CD4-positive, alpha-beta T cell treated with Interleukin-1 beta for 1 hour (primary cell): ENCODE measurements at places on chromosomes 12 and 14.
A peak's percentile ranks its signal among the peaks of the same experiment; 100 is the strongest.

- no peak for DNase-seq
Observed at GRCh38 chr12:47947341-47947740, 16.1 kb upstream of the TMEM106C start.

- DNase-seq = no peak
Observed at GRCh38 chr14:63726499-63726898, 1.4 kb downstream of the SGPP1 start.

- DNase-seq = no peak
Observed at GRCh38 chr12:101414533-101415119, 7.1 kb upstream of the ARL1 start.

GRCh38 chr12:47763481-47764346 is 5.0 kb upstream of the RAPGEF3 start:
- DNase-seq = no peak

DNA sequence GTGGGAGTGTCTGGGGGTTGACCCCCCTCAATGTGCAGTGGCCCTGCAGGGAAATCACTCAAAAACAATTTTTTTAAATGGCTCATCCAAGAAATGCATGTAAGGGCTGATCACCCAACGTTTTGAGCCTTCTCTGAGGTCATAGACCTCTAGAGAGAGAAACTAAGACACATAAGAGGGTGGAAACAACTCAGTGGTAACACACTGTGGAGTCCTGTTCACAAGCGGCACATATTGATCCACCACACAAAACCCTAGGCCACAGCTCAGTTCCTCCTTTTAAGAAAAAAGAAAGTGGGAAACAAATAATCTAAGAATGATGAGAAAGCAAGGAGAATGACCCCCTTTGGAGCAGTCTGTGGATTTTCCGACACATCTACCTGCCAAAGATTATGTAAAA is 83.0 kb upstream of the METAP2 start:
- no peak for DNase-seq

DNA sequence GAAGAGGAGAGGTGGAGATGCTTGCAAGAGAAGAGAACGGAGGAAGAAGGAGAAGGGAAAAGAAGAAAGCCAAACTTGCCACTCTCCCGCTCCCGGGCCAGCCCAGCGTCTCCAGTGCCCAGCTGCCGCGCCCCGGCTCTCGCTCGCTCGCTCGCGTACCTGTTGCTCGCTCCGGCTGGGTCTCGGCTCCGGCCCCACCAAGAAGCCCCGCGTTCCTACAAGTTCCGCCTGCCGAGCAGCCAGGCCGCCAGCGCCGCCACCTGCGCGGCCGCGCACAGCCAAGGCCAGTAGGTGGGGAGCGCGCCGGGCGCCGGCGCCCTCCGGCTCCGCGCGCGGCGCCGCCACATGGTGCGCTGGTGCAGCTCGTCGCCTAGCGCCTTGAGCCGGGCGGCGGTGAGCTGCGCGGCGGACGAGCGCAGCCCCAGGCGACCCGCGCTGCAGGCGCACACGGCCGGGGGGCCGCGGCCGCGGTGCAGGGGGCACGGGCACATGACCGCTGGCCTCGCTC is 370 bp downstream of the HRK start:
- DNase-seq = peak; percentile 38

GRCh38 chr12:22744197-22744596 is 119.2 kb downstream of the ETNK1 start:
- no peak for DNase-seq

DNA sequence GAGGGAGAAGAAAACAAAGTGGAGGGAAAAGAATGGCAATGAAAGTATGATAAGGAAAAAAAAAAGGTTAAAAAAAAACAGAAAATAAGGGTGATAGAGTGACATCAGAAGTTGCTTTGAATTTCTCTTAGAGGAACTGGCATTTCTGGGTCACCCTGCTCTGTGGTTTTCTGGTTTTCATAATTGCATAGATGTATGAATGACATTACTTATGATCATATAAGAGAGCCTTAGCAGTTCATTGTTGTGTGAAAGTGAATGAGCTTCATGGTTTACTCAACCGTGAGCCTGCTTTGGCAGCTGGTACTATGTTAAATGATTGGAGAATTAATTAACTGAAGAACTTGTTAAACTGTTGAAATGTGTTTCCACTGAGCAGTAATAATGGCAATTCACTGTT is 336.4 kb upstream of the FBXO33 start:
- DNase-seq = no peak

- DNase-seq = no peak
Observed at GRCh38 chr12:1201886-1202285, 210.9 kb downstream of the ERC1 start.

DNA sequence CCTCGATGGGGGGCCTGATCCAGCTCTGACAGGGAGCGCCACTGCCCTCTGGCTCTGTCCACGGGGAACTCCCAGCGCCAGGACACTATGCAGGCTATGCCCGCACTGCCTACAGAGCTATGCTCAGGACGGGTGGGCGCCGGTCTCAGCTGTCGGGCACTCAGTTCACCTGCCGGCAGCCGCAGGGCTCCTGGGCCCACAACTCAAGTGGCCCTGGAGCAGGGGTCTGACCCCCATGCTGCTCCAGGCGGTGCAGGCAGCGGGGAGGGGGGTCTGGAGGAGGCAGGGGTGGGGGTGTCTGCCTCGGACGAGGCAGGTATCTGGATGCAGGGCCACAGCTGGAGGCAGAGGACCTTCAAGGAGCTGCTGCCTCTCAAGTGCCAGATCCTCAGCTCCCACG is 28.5 kb upstream of the NUDT14 start:
- DNase-seq = no peak

GRCh38 chr12:55831447-55831815 is 2.0 kb upstream of the DNAJC14 start:
- no peak for DNase-seq

DNA sequence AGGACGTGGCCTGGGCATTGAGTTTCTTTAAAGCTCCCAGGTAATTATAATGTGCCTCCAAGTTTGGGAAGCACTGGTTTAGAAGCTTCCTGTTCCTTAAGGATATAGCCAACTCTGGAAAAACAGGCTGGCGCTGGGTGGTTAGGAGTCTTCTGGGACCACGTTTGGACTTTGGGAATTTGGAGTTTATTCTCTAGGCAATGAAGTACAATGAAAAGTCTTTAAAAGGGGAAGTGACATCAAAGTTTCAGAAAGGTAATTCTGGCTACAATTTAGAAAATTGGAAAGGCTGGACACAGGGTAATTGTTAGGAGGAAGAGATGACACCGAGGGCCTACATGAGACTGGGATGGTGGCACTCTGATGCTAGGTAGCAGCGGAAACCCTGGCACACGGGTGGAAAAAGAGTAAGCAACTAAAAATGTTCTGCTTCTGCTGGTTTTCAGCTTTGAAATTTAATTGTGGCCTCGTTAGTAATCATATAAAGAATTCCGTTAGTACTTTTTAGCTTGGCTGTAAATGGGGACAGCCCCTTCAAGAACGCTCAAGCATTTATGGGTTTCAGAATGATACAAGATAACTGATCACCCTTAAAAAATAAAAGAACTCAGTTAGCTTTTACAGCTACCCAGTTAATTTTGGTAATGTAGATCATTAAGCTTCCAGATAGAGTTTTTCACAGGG is 12.7 kb upstream of the DCP1B start:
- DNase-seq = no peak

DNA sequence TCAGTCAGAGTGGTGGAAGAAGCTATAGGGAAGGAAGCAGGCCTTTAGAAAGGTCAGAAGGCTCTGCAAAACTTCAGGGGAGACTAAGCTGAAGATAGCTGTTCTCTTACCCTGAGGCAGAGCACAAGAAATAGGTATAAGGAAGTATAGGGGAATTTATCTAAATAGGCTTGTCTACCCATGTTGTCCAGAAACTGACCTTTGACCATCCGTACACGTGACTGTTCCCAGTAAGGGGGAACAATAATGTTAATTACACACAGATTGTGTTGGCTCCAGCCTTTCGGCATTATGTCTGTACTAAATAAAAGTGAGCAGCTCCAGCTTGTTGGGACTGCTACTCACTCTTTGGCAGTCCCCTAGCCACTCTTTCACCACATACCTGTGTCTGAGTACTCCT is 59.0 kb downstream of the SLCO1B1 start:
- no peak for DNase-seq

- no peak for DNase-seq
Observed at GRCh38 chr12:84508851-84509260, 403.7 kb downstream of the SLC6A15 start.

DNA sequence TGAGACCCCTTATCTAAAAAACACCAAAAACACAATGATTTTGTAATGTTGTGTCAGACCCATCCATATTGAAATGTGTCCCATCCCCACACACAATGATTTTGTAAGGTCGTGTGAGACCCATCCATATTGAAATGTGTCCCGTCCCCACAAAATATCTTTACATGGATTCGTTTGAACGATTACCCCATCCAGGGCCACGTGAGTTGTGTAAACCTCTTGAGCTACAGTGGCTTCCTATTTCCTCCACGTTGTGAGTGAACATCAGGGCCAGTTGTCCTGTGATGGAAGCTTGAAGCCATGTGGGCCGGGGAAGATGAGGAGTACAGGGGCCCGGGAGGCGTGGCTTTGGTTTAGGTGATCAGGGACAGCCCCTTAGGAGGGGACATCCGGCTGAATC is 27.0 kb upstream of the ULK1 start:
- DNase-seq = no peak

GRCh38 chr12:26863515-26863914 is 30.5 kb upstream of the ITPR2 start:
- no peak for DNase-seq

GRCh38 chr14:81200054-81200453 is 20.7 kb downstream of the GTF2A1 start:
- no peak for DNase-seq

DNA sequence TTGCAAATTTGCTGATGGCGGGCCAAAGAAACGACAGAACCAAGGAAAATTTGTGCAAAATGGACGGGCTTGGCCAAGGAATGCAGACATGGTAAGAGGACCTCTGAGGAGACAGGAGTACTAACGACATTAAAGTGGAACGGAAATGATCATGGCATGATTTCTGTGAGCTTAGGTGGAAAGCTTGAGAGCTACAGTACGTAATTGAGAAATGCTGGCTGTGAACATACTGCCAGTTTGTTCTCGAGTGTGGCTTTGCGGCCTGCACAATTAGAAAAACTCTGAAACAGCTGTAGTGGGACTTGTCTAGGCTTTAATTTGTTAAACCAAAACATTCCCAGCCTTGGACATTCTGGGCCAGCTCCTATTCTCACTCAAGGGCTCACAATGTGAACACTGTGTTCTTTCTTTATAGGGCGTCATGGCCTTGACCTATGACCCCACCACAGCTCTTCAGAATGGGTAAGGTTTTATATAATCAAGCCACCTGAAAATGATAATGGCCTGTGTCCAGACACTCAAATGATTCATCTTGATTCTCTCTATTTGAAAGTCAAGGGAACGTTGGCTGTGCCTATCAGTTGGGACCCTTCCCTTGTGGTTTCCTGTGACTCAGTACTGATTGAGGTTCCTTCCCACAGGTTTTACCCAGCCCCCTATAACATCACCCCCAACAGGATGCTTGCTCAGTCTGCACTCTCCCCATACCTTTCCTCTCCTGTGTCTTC is 48.5 kb downstream of the BAZ2A start:
- no peak for DNase-seq

DNA sequence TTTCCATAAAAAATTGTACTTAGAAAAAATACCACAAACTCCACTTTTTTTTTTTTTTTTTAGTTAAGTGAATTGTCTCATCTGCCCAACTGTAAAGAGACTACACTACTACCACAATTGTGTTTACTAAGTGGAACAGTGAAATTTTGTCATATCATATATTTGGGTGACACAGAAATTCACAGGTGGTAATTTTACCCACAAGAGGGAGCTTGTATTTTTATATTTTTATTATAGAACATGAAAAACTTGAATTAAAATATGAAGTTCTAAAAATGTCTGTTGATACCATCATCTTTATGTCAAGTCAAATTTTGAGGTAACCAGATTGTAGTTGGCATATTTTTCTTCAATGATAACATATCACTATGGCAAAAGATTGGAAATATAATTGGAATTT is 329.4 kb upstream of the SOX5 start:
- DNase-seq = no peak

DNA sequence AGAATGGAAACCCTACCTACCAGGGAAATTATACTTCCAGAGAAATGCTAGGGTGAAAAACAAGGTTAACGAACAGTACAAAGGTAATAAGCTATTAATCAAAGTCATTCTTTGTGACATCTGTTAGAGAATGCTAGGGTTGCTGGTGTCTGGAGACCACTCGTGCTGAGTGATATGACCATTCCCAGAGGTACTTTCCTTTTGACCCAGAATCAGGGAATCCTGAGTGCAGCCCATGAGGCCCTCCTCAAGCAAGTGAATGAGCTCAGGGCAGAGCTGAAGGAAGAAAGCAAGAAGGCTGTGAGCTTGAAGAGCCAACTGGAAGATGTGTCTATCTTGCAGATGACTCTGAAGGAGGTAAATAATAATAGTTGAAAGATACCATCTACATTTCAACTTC is 31.7 kb downstream of the RPGRIP1 start:
- DNase-seq = no peak

GRCh38 chr12:72209086-72209485 is 63.1 kb upstream of the TRHDE start:
- DNase-seq = no peak

GRCh38 chr12:132710043-132710404 is 618 bp upstream of the PGAM5 start:
- no peak for DNase-seq

DNA sequence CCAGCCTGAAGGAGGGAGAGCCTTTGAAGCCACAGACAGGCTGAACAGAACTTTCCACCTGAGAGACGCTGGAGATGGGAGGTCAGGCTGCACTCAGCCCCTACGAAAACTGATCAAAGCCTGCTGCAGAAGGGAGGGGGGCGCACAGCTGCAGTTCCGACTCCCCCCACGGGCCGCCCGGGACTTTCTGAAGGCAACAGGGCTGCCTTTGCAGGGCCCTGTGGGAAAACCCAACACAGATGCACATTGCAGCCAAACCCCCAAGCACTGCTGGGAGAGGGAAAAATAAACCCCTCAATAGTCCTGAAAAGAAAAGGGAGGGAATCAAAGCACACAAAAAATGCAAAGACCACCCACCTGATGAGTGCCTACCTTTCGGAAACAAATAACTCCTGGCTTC is 290.6 kb downstream of the ZFP36L1 start:
- no peak for DNase-seq

DNA sequence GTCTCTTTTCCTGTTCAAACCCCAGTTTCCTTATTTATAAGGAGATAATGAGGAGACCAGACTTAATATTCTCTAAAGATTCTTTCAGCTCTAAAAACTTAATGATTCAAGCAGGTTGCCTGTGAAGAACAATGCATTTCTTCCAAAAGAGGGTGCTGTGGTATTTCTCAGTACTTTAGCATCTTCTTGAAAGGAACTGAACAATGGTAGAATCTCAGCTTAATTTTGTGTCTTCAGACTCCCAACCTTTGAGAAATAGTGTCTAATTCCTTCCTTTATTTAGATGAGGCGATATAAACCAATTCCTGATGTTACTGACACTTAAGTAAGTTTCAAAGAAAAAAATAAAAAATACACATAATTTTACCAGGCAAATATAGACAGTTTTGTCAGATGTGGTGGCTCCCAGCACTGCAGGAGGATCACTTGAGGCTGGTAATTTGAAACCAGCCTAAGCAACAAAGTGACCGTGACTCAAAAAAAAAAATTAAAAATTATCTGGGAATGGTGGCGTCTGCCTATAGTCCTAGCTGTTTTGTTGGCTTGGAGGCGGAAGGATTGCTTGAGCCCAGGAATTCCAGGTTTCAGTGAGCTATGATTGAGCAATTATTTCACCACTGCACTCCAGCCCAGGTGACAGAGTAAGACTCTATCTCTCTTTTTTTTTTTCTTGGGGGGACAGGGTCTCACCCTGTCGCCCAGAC is 76.9 kb upstream of the PSMA6 start:
- peak; percentile 36 for DNase-seq

GRCh38 chr14:65282896-65283253 is 129.7 kb upstream of the FUT8 start:
- no peak for DNase-seq

GRCh38 chr14:33876274-33876673 is 74.6 kb downstream of the EGLN3 start:
- no peak for DNase-seq
